Left lung (tissue), 14 donors: ENCODE measurements at places on chromosomes 5 and 9. TPM values are rescaled to one million over a fixed set of nuclear protein-coding genes. Genes with fewer than 3 reads are reported as not detected.

DNA sequence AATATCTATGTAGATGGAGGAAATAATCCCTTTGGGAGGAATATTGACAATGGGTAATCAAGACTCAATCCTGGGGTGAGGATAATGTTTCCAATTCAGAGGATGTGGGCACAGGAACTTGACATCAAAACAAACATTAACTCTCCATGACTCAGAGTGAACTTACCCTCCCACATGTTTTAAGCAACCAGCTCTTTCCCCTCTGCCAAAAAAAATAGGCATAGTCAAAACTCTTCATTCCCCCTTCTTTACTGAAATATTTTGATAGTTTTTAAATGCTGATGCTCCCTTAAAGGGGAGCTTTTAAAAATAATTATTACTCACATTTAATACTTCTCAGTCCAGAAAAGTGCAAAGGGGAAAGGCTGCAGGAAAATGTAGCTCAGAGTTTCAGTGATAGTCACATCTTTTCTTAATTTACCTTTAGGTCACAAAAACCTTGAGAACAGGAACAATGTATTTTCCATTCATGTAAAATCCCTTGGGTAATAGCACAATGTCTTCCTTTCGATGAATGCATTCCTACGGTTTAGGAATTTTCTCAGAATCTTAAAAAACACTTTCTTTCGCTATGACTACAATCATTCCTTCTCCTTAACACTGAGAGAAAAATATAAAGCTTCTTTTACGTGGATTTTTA is 298.4 kb upstream of the GRAMD2B start:
- DNase-seq = no peak

- no peak for DNase-seq
Measured at GRCh38 chr9:116087751-116088194, 65.8 kb upstream of the PAPPA start.

DNA sequence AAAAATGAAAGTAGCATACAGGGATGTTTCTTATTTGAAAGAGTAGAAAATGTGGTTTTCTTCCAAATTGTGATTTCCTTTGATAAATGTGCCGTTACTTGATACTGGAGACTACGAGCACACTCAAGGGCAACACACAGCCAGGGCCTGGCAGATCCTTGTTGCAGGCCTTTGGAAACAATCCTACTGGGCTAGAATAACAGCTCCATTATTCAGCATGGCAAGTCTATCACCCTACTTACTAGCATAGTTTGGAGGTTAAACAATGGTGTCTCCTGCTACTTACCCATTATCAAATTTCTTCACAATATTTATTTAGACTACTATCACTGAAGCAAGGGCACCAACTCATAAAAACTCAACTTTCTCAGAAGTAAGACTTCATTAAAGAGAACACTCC is 140.8 kb upstream of the ZNF608 start:
- DNase-seq = no peak

GRCh38 chr9:35569206-35569605 is 35.9 kb upstream of the TESK1 start:
- DNase-seq = no peak

- no peak for DNase-seq
Measured at GRCh38 chr5:136308212-136308795, 57.0 kb downstream of the TRPC7 start.

GRCh38 chr5:9601055-9601739 is 29.0 kb downstream of the TAS2R1 start:
- no peak for DNase-seq

DNA sequence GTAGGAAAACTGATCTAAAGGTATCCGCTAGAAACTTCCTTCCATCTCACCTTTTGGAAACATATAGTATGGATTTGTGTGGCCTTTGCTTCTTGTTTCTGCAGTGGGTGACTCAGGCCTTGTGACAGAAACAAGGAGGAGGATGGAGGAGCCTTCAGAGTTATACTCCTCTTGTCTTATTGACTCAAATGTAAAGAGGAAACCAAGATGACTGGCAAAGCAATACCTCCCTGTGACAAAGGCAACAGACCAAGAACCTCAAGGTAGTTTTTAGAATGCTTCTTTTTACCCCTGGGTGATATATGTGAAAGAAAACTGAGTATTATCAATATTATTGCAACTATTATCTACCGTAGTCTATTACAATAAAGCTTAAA is 123.3 kb upstream of the SLIT3 start:
- DNase-seq = no peak

DNA sequence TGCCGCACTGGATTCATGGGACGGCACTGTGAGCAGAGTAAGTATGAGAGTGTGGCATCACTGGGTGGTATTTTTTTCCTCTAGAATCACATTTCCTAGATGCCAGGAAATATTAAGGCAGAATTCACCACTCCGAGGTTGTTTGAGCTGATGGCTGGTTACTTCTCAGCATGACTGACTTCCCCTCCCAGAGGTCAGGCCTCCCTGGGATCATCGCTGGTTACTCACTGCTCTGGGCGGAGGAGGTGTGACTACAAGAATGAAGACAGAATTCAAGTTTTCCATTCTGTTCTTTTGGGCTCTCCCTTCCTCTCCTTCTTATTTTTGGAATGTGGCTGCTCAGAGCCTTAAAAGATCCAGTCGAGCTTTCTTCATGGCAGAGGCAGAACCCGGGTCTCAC is 76.6 kb upstream of the PRRC1 start:
- DNase-seq = no peak

GRCh38 chr5:74642543-74642863 is 2.0 kb upstream of the ENC1 start:
- no peak for DNase-seq

DNA sequence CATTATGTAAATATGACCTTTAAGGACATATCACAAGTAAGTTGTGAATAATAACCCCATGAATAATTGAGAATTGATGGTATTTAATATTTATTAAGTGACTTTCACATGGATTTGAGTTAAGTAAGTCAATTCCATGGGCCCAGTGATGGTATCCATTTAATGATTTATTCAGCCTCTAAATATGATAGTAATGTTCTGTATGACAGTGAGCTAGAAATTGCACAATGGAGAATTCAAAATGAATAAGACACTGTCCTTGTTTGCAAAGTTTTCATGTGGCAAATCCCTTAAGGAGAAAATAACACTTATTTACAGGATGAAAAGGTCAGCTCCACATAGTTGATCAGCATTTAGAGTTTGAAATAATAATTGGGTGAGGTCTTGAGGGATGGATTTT is 160.7 kb downstream of the PDE4D start:
- no peak for DNase-seq

DNA sequence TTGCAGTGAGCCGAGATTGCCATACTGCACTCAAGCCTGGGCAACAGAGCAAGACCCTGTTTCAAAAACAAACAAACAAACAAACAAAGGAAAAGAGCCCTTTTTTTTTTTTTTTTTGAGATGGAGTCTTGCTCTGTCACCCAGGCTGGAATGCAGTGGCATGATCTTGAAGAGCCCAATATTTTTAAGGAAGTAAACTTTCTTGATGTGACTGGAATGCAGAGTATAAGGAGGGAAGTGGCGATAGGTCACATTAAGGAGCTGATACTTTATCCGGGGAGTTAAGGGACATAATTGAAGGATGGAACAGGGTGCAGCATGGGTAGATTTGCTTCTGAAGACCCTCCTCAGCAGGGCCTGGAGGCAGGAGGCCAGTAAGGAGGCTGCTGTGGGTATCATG is 13.0 kb downstream of the NAIF1 start:
- no peak for DNase-seq

DNA sequence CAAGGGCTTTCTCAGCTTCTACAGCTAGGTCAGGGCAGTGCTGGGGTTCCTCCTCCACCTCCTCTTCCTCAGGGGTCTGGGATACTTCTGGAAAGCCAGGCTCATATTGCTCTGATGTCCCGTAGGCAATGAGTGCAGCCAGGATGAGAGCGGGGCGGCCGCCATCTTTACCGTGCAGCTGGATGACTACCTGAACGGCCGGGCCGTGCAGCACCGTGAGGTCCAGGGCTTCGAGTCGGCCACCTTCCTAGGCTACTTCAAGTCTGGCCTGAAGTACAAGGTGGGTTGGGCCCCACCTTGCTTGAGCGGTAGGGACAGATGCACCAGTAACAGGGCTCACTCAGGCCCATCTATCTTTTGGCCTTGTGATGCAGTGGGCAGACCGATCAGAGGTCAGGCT is 34.8 kb downstream of the GSN start:
- peak; percentile 16 for DNase-seq

DNA sequence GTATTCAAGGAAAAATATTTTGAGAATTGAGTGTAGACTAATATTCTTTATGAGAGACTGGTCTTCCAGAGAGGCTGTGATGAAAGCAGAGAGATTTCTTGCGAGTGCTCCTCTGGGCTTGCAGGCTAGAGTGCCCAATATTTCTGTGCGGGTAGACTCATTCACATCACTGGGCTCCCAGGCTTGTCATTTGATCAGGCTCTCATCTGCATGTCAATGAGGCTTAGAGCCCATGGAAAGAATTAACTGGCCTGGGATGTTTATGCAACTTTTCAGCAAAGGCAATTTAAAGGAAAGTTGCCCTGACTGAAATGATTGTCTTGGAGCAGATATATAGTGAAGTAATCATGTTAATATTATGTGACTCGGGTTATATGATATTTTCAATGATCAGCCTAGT is 42.3 kb downstream of the SNCAIP start:
- no peak for DNase-seq

DNA sequence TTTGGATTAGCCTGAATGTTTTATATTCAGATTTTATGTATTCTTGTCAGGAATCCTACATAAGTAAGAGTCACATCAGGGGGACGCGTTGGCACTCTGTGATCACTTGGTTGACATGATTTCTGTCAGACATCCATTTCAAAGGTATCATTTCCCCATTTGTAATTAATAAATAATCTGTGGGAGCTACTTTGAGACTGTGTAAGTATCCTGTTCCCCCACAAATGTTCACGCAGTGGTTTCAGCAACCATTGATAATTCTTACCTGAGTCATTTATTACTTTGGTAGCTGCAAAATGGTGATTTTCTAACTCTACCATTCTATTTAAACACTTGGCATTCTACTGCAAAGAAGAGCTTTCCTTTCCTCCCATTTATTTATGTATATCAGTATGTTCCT is 56.9 kb upstream of the TBC1D2 start:
- DNase-seq = no peak

- no peak for DNase-seq
Measured at GRCh38 chr5:62111428-62111827, 194.6 kb upstream of the KIF2A start.

GRCh38 chr9:91817493-91818224 is 132.4 kb downstream of the ROR2 start:
- DNase-seq = peak; percentile 92

GRCh38 chr5:29015523-29015922 is 1977.1 kb upstream of the CDH9 start:
- DNase-seq = no peak

- DNase-seq = no peak
Measured at GRCh38 chr9:123454361-123454760, 98.4 kb downstream of the CRB2 start.

- no peak for DNase-seq
Measured at GRCh38 chr5:130868186-130868840, 296.7 kb downstream of the HINT1 start.

GRCh38 chr9:16524078-16524477 is 346.4 kb downstream of the BNC2 start:
- DNase-seq = no peak

DNA sequence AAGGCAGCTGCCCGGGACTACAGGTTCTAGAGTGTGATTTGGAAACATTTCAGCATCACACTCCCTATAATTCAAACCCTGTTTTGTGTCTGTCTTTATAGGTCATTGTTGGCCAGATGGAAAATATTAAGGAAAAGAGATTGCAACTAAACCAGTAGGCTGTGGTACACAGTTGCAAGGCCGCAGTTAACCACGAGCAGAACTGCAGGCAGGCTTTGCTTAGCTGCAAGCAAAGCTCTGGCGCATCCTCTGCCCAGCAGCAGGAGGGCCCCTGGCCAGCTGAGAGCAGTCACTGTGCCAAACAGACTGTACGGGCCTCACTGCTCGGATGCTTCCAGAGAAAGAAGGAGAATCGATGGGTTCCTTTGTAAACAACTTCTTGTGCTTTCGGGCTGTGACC is 204.5 kb downstream of the DENND1A start:
- no peak for DNase-seq

- no peak for DNase-seq
Measured at GRCh38 chr9:92176068-92176799, 61.0 kb upstream of the SPTLC1 start.

- peak; percentile 29 for DNase-seq
Measured at GRCh38 chr5:103674251-103674650, 111.7 kb upstream of the NUDT12 start.

DNA sequence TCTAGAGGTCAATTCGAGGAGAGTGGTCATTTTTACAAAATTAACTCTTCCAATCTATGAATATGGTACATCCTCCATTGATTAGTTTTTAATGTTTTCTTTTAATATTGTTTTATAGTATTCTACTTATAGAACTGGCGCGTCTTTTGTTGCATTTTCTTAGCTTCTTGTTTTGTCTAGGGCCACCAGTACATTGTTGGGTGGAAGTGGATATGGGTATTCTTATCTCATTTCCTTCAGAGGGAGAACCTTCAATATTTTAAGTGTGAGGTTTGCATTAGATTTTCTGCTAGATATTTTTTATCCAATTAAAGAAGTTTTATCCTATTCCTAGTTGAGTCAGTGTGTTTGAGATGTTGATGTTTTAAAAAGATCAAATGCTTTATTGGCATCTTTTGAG is 69.8 kb downstream of the RPS23 start:
- no peak for DNase-seq

DNA sequence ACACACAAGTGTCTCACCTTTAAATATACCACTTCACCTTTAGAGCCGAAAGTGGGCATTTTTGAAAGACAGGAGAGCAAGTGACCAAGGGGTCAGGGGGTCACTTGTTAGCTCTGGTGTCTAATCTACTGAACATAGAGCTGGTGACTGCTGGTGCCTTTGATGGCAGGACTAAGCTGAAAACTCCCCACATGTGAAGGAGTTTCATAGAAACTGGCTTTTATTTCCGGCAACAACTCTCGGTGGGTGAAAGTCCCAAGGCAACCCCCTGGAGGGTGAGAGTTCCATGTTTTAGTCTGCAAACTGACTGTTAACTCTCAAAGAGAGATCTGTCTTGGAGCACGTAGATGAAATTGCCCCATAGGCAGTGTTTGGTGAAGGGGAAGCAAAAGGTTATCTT is 466.9 kb downstream of the DMRTA1 start:
- DNase-seq = no peak

The OR1Q1 gene
- total RNA-seq = not detected

The FOCAD gene
- 39.8 TPM for total RNA-seq

The DEPDC1B gene
- total RNA-seq = 1.3 TPM

The PAEP gene
- not detected for total RNA-seq

The SEC61B gene
- 137 TPM for total RNA-seq

The UCK1 gene
- total RNA-seq = 24.2 TPM

The IFNA13 gene
- total RNA-seq = not detected

The SPINK1 gene
- total RNA-seq = 12.7 TPM

The HNRNPK gene
- 382 TPM for total RNA-seq

The CDC25C gene
- total RNA-seq = 0.34 TPM

The ZNG1C gene
- 16.7 TPM for total RNA-seq

The CTXN3 gene
- not detected for total RNA-seq

The LRRC19 gene
- total RNA-seq = not detected
